Substantia nigra (tissue), 51 donors: ENCODE measurements at places on chromosomes 1 and 21.

DNA sequence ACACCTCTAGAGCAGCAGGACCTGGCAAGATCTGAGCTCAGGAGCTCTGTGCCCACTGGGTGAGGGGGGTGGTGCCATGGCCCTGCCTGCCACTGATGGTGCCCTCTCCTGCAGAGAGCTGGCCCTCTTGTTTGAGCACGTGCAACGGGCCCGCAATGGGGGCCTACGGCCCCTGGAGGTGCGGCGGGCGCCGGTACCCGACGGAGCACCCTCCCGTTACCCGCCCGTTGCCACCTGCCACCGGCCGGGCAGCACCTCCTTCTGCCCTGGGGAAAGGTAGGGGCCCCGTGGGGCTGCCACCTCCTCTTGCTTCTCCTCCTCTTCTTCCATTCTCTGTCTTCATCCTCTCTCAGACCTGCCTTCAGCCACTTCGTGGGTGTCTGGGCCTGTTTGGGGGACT lies 38.2 kb downstream of the CITED4 start:
- DNase-seq: no peak

GRCh38 chr1:99825098-99825497 lies 25.1 kb upstream of the AGL start:
- DNase-seq: no peak

GRCh38 chr1:219900201-219900600 lies 28.2 kb downstream of the SLC30A10 start:
- DNase-seq: no peak

- DNase-seq: no peak
These were observed 1.1 kb downstream of the PRRX1 start for GRCh38 chr1:170664828-170665612.

GRCh38 chr1:9242338-9242969 lies 7.9 kb downstream of the H6PD start:
- no peak for DNase-seq

DNA sequence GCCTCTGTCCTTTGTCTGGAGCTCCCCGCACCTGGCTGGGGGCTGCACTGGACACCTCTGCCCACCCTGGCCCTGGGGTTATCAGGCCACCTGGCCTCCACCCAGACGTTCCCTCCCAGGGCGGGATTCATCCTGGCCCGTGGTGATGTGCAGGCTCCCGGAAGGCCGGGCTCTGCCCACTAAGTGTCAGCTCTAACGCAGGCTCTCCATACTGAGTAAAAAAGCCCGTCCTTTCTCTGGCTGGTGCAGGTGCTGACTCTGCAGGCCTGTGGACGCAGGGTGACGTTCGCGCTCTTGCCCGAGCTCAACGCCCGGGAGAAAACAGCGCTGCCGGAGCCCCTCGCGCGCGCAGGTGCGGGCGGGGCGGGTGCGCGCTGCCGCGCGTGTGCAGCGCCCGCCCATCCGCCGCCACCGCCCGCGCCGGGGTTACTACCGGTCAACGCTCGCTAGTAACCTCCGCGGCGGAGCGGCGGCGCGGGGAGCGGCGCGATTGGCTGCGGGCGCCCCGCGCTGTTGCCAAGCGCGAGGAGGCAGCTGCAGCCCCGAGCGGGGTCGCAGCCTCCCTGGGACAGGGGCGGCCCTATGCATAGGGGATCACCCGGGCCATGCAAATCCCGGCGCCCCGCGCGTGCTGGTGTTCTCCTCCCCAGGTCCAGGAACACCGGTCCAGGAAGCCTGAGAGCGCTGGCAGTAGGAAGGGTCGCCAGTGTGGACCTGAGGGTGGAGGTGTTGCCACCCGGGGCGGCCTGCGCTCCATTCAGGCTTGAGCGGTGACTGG lies 15.7 kb downstream of the ABCG1 start:
- peak; percentile 46 for DNase-seq

DNA sequence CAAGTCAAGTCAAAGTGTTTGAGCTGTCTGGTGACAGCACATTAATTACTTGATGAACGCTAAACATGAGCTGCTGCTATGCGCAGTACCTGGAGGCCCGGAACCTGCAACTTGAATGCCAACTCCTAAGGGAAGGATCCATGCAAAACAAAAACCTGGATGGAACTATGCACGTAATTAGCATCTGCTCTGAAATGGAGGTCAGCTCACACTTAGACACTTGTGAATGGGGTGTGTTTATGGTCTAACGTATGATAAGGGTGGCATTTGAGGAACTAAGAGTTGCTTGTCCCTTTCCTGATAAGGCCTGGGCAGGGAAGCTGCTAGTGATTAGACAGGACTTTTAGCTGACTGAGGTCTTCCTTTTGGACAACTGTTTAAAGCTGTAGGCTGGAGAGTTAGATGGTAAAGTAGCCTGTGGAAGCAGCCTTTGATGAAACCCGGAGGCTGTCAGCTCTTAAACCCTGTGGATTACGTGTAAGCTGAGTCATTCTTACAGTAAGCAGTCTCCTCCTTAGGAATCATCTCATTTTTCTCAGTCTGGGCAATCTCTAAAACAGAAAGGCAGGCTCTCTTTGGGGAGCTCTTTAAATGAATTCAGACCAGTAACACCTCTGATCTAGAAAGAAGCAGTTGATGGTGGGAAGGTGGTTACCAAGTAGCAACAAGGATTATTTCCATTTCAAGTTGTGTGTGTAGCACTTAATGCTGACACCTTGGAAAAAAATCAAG lies 6.8 kb downstream of the TENT5C start:
- no peak for DNase-seq

GRCh38 chr1:168085401-168085872 lies 51.3 kb downstream of the GPR161 start:
- DNase-seq: peak; percentile 76
